ENCODE measurements at places on chromosomes 6 and 20.

DNA sequence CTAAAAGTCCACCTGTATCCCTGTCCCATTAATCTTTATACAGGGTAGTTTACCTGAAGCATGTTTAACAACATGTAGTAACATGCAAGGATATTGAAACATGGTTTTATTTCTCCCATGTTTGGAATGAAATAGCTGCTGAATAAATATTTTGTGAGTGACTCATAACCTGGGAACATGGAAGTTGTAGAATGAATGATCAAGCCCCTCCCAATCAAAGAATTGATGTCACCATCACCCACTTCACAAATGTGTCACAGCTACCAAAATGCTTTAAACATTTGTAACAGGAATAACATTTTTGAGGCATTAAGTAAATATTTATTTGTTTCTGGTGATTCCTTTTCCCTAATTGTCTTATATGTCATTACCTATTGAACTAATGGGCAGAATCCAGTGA is 58.9 kb upstream of the TNFAIP3 start:
- no peaks in the 10 kb centered on the region for H3K27me3 ChIP-seq
- no peaks in the 10 kb centered on the region for H3K36me3 ChIP-seq
- no peak overlapping the region for H3K4me3 ChIP-seq
- DNase-seq: peak; percentile 53

GRCh38 chr6:89509777-89510281 is 76.9 kb downstream of the ANKRD6 start:
- no peak overlapping the region for H3K4me3 ChIP-seq
- H3K27me3 ChIP-seq: no peaks in the 10 kb centered on the region
- no peaks in the 10 kb centered on the region for H3K4me1 ChIP-seq
- DNase-seq: peak; percentile 4
- no peak overlapping the region for H3K27ac ChIP-seq
- H3K36me3 ChIP-seq: no peaks in the 10 kb centered on the region

- no peaks in the 10 kb centered on the region for H3K4me1 ChIP-seq
- no peak overlapping the region for H3K27ac ChIP-seq
- no peak for DNase-seq
Observed at GRCh38 chr6:47298475-47298874, 11.2 kb downstream of the TNFRSF21 start.

GRCh38 chr20:23255106-23255505 is 95.5 kb upstream of the NXT1 start:
- no peak overlapping the region for H3K4me3 ChIP-seq
- DNase-seq: no peak
- H3K36me3 ChIP-seq: no peaks in the 10 kb centered on the region
- H3K27ac ChIP-seq: no peak overlapping the region
- H3K27me3 ChIP-seq: no peaks in the 10 kb centered on the region

DNA sequence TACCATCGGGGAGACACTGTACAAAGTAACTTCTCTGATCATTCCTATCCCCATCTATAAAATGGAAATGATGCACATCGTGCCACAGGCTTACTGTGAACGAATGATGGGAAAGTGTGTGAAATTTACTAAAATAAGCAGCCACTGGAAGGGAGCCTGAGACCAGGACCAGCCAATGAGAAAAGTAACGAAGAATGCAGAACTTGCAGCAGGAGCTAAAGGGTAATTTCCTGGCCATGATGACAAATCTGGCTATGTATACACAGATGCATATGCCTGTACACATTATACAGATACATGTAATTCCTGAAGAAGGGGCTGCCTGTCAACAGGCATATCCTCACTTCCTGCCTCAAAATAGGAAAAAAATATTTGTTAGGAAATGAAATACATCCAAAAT is 47.4 kb downstream of the GMDS start:
- peaks cover 17% of the 10 kb centered on the region for H3K4me1 ChIP-seq
- no peak overlapping the region for H3K27ac ChIP-seq
- no peak overlapping the region for H3K4me3 ChIP-seq
- no peaks in the 10 kb centered on the region for H3K27me3 ChIP-seq
- peak; percentile 51 for DNase-seq
- H3K36me3 ChIP-seq: no peaks in the 10 kb centered on the region

DNA sequence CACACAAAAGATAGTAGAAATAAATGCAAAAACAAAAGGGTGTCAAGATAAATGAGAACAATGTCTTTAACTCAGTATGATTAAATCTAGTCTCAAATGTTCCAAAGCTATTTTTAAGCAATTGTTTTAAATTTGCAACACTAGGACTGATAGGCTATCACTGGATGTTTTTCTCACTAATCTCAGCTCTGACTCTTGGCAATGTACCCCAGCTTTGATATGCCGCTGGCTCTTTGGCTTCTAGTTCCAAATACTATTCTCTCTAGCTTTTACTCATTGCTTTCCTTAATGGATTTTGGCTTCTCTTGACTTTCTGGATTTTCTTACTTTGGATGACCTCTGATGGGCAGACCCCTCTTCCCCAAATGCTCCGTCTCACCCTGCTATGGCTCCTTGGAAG is 116.0 kb upstream of the SLC35B3 start:
- H3K36me3 ChIP-seq: no peaks in the 10 kb centered on the region
- no peak for DNase-seq
- H3K27ac ChIP-seq: no peak overlapping the region
- no peaks in the 10 kb centered on the region for H3K4me1 ChIP-seq

GRCh38 chr6:3280091-3280490 is 21.3 kb downstream of the PSMG4 start:
- no peaks in the 10 kb centered on the region for H3K27me3 ChIP-seq
- H3K27ac ChIP-seq: no peak overlapping the region
- H3K4me3 ChIP-seq: no peak overlapping the region
- H3K36me3 ChIP-seq: no peaks in the 10 kb centered on the region

DNA sequence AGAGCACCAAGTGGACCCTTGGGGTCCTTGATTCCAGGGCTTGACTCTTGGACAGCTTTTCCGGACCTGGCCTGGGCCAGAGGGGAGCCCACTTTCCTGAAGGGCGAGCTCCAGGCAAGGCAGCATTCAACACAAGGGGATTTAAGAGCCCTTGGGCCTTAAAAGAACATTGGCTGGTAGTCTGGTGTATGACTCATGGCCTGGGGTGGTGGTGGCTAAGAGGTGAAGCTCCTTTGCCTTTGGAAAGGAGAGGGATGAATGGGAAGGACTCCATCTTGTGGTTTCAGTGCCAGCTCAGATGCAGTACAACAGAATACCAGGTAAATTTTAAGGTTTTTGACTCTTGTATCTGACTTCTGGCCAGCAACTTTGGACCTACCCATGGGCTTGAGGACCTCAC is 760.7 kb downstream of the GRIK2 start:
- H3K4me3 ChIP-seq: no peak overlapping the region
- no peak overlapping the region for H3K27ac ChIP-seq
- H3K4me1 ChIP-seq: no peaks in the 10 kb centered on the region
- no peaks in the 10 kb centered on the region for H3K27me3 ChIP-seq

DNA sequence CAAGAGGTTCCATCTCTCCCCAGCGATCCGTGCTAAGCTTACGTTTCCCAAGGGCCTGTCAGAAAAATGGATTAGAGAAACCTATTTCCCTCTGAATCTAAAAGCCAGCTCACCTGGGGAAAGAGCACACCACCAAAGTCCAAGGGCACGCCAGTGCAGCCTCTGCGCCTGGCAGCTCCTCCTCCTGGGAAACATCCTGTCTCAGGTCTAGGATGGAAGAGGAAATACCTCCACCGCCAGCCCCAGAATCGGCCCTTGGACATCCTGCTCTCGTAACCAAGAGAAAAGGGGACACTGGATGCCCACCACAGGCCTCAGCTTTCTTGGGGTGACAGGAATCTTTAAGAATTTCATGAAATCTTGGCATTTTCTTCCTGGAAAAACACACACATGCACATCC is 18.7 kb downstream of the RAMACL start:
- no peak for DNase-seq
- H3K4me3 ChIP-seq: no peak overlapping the region
- peaks cover 26% of the 10 kb centered on the region for H3K4me1 ChIP-seq
- H3K27ac ChIP-seq: no peak overlapping the region
- H3K36me3 ChIP-seq: peaks cover 9% of the 10 kb centered on the region
- no peaks in the 10 kb centered on the region for H3K27me3 ChIP-seq

- peaks cover 6% of the 10 kb centered on the region for H3K36me3 ChIP-seq
- H3K4me1 ChIP-seq: peaks cover 65% of the 10 kb centered on the region
- no peak overlapping the region for H3K4me3 ChIP-seq
- no peaks in the 10 kb centered on the region for H3K27me3 ChIP-seq
- peak; percentile 83 for DNase-seq
- peak overlapping the region; percentile 86 for H3K27ac ChIP-seq
Observed at GRCh38 chr20:47315339-47316056, 41.0 kb downstream of the ZMYND8 start.

GRCh38 chr6:154410619-154411072 is 54.0 kb upstream of the IPCEF1 start:
- no peak overlapping the region for H3K4me3 ChIP-seq
- peaks cover 25% of the 10 kb centered on the region for H3K4me1 ChIP-seq
- H3K27ac ChIP-seq: peak overlapping the region; percentile 99
- peak; percentile 97 for DNase-seq

DNA sequence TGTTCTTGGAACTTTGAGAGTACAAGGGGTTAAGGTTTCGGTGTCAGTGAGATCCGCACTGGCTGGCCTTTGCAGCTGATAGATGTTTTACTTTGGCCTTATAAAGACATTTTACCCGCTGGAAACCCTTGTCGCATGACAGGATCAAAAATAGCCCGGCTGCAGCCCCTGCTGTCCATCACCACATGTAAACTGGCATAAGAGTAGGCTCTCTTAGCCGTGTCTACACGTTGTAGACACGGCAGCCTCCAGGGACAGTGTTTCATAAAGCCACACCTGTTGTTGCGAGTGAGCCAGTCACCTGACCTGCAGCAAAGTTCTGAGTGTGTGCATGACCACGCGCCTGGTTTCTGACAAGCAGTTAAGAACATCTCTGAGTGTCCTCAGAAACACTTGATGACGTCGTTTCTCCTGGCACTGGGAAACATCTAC is 8.5 kb downstream of the RBM24 start:
- H3K4me1 ChIP-seq: no peaks in the 10 kb centered on the region
- no peaks in the 10 kb centered on the region for H3K36me3 ChIP-seq
- no peak for DNase-seq
- no peaks in the 10 kb centered on the region for H3K27me3 ChIP-seq
- no peak overlapping the region for H3K27ac ChIP-seq

DNA sequence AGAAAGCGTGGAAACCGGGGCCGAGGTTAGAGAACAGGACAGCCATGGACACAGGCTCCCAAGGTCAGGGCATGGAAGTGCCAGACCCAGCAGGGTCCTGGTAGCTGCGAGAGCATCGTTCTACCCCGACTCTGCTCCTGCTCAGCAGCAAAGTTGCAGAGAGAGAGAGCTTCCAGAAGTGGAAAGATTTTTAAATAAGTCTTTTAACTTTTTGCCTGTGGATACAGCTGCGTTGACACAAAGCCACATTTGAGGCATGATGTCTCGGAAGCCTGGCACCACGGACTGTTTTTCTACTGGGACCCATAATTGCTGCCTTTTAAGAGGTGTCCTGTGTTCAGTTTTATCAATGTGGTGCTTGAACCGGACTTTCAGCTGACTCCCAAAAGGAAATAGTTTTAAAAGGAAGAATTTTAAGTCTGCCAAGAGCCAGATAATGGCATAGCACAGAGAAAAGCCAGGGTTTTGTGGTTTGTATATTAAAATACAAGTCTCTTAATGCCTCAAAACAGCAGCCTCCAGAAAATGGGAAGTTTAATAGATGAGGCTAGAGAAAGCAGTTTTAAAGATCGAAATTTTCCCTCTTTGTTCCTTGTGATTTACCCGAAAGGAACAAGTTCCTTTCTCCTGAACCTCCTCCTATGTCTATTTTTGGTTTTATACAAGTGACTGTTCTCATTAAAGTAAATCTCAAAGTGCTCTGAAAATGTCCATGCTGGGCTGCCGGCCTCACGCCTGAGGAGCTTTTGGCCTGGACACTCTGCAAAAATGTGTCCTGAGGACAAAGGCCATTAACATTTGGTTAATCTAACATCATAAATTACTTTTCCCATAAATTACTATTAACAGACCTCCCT is 91.5 kb downstream of the RIN2 start:
- peak; percentile 72 for DNase-seq
- no peak overlapping the region for H3K4me3 ChIP-seq
- H3K36me3 ChIP-seq: no peaks in the 10 kb centered on the region
- H3K27me3 ChIP-seq: no peaks in the 10 kb centered on the region
- peaks cover 8% of the 10 kb centered on the region for H3K4me1 ChIP-seq

- H3K27ac ChIP-seq: no peak overlapping the region
- no peaks in the 10 kb centered on the region for H3K36me3 ChIP-seq
- H3K27me3 ChIP-seq: peaks cover under 1% of the 10 kb centered on the region
- no peaks in the 10 kb centered on the region for H3K4me1 ChIP-seq
Observed at GRCh38 chr6:156617376-156617775, 159.8 kb upstream of the ARID1B start.

- H3K4me1 ChIP-seq: no peaks in the 10 kb centered on the region
- no peak for DNase-seq
- H3K4me3 ChIP-seq: no peak overlapping the region
- H3K27ac ChIP-seq: no peak overlapping the region
Observed at GRCh38 chr6:2478200-2478599, 232.8 kb upstream of the GMDS start.

- H3K4me3 ChIP-seq: no peak overlapping the region
- no peaks in the 10 kb centered on the region for H3K4me1 ChIP-seq
- no peak overlapping the region for H3K27ac ChIP-seq
- no peaks in the 10 kb centered on the region for H3K27me3 ChIP-seq
- DNase-seq: no peak
Observed at GRCh38 chr20:22522701-22523100, 61.7 kb downstream of the FOXA2 start.

DNA sequence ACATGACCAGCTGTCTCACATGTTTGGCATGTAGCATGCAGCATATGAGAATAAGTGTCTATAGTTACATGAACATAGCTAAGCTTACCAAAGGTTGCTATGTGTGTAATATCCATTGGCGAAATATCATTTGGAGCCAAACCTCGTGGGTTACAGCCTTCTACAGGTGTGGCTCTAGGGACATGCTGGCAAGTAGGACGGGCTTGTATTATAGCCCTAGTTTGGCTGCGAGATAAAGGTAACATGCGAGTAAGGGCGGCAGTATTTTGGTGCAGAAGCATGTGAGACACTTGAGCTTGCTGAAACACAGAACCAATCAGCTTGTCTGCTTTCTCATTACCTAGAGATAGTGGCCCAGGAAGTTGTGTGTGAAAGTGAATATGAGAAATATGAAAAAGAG is 6.5 kb upstream of the ABHD12 start:
- no peak overlapping the region for H3K4me3 ChIP-seq
- no peak for DNase-seq
- H3K27me3 ChIP-seq: no peaks in the 10 kb centered on the region

GRCh38 chr6:81734500-81735150 is 17.9 kb downstream of the TENT5A start:
- DNase-seq: no peak
- no peaks in the 10 kb centered on the region for H3K27me3 ChIP-seq
- H3K4me3 ChIP-seq: no peak overlapping the region

DNA sequence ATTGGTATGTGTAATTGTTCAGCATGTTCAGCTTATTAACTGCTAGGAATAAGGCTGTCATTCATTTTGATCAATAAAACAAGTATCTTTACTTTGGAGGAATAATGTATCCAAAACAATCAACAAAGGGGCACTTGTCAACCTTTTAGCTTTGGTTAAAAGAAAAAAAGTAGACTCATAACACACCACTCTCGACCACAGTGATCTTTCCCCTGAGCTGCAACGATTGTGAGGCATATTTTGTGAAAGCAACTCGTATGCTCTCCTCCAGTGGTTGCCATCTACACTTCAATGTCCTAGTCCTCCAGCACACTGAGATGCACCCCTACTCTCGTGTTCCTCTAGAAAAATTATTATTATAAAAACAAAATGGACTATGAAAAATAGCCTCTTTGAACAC is 60.1 kb upstream of the PDE7B start:
- DNase-seq: no peak
- no peaks in the 10 kb centered on the region for H3K36me3 ChIP-seq
- no peak overlapping the region for H3K27ac ChIP-seq
- no peak overlapping the region for H3K4me3 ChIP-seq
- H3K27me3 ChIP-seq: no peaks in the 10 kb centered on the region

Data from endothelial cell of umbilical vein (primary cell).